Stimulated activated CD4-positive, alpha-beta T cell treated with anti-CD3 and anti-CD28 coated beads, Interleukin-1b, Interleukin-23, amount 100 ng/mL, for 1 hour (primary cell): ENCODE measurements at places on chromosomes 7 and 10.

GRCh38 chr10:26454891-26455290 lies 16.8 kb downstream of the APBB1IP start:
- DNase-seq, result no peak

DNA sequence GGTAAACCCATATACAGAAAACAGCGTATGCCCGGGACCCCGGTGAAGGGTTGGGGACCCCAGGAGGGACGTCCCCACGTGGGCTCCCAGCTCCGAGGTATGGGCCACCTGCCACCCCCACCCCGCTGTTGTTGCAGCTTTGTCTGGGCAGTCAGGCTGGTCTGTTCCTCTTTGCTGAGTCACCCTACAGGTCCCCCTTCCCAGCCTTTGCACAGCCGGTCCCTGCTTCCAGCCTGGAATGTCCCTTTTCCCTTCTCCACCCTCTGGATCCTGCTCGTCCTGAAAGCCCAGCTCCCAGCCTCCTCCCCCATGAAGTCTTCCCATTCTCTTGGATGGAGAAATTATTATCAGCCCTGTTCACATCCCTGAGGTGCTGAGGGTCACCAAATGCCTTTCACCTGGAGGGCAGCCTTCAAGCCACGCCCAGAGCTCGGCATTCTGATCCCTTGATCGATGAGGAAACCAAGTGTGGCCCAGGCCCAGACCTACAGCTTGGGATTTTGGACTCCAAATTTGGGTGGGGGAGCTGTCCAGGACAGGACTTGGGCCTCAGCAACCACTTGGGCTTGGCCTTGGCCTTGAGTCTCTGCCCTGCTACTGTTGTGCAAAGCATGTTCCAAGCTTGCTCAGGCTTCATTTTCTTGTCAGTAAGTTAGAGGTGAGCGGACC lies 2.6 kb downstream of the CLDN4 start:
- no peak for DNase-seq

DNA sequence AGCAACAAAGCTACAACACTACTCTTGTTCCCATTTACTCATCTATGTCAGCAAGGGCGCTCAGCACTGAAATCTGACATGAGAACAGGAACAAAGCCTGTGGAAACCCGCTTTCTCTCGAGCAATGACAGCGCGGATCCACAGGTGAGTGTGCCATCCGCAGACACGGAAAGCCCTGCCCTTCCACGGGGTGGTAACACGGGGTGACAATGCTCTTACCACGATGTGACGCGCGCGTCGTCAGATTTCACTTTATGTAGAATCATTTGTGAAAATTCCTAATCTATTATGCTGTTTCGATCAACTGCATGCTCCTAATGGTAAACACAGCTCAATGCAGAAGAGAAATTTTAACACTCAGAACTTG lies 34.4 kb downstream of the ZFAND2A start:
- no peak for DNase-seq

GRCh38 chr10:110429301-110429700 lies 68.4 kb upstream of the DUSP5 start:
- no peak for DNase-seq

DNA sequence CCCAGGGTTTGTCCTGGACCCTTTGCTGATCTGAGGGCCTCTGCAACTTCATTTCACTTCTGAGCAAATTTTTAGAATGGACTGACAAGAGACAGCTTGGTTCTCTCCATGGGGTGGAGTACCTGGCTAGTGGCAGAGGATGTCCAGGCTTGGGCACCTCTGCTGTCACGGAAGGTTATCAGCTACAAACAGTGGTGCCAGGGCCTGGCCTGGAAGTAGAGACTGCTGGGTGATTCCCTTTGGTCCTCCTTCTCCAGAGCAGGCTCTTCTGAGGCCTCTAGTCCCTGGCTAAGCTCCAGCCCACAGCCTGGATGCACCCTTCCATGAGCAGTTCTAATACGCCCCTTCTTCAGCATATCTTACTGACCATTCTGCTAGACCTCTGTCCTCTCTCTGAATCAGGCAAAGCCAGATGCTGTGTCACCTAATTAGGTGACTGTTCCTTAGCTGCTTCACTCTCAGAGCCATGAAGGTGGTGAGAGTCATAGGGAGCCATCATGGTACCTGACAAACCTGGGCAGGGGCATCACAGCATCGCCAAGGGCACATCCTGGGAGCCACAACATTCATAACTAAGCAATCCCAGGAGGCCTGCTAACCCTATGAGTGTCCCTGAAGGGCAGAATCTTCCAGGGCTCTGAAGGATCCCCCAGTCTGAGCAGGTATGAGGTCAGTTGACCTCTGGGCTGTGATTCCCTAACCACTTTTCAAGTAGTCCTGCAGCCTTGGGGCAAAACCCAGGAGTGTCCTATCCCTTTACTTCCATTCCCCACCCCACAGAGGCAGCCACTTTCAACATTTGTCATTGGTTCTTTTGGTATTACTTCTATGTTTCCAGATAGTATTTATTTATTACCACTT lies 4.0 kb downstream of the ARHGAP22 start:
- DNase-seq, result no peak

DNA sequence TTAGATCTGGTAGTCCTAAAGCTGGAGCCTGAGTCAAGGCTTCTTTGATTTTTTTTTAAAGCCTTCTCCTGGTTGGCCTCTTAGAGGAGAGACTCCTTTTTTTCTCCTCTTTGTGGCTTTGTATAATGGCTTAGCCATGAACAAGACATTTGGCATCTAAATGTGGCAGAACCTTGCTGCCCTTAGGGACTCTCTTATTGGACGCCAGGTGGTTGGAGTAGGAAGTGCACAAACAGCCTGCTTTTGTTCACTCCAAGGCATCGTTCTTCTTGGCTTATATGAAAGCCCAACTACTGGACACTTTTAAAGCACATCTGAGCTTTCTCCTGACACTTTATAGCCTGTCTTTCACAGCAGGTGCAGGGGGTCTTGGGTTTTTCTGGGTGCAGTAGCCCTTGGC lies 25.0 kb downstream of the ZPBP start:
- DNase-seq, result no peak

DNA sequence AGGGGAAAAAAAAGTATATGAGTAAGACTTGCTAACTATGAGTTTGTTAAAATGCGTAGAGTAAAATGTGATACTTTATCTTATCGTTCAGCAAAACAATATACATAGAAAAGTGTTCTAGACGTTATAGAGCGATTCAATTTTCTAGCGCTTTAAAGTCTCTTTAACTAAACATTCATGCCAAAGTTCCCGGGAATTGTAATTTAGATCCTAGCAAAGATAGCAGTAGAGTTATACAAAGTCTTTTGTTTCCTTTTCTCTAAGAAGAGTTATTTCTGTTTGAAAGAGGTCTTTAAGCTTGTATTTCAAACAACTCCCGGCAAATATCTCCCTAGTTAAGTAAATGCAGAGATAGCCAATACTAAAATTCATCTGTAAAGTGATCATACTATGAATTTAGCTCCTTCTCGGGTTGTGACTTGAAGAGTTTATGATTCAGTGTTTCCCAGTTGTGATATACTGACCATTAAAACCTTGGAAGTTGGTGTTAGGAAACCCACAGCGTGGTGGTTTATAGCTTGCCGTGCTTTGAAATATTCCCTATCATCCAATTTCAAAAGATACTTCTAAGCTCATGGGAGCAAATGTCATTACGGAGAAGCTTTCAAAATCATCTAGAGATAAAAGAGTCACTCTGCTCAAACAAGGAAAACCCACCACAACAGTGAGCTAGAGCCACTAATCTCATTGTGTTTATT lies 171.7 kb downstream of the CSTF2T start:
- no peak for DNase-seq

GRCh38 chr7:463817-464453 lies 55.7 kb downstream of the PDGFA start:
- no peak for DNase-seq

DNA sequence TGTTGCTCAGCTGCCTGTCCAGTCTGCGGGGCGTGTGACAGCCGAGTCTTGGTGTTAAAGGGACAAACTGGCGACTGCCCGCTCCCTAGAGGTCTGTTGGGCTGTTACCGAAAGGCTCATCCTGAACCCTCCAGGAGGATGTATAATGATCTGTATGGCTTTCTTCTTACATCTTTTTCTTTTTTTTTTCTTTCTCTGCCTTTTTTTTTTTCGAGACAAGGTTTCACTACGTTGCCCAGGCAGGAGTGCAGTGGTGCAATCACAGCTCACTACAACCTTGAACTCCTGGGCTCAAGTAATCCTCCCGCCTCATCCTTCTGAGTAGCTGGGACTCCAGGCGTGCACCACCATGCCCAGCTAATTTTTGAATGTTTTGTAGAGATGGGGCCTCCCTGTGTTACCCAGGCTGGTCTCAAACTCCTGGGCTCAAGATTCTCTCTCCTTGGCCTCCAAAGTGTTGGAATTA lies 857 bp downstream of the INTS15 start:
- DNase-seq, result no peak

DNA sequence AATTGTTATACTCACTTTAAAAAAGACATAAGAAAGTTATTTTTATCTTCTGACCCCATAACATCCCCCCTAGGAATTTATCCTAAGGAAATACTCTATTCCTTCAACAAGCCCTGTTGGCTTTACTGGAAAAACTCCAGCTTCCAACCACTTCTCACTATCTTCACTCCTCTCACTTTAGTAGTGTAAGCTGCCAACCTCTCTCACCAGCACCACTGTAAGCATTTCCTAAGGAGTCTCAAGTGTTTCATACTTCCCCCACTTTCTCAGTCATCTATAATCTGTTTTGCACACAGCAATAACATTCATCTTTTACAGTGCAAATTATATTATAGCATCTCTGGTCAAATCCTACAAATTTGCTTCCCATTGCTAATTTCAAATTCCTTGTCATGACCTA lies 45.8 kb downstream of the GPR85 start:
- DNase-seq, result no peak

- no peak for DNase-seq
These were observed 33.6 kb downstream of the ST7 start for GRCh38 chr7:116986611-116987565.

GRCh38 chr7:50502947-50503346 lies 52.8 kb upstream of the FIGNL1 start:
- no peak for DNase-seq

GRCh38 chr10:101525848-101526247 lies 62.2 kb downstream of the POLL start:
- no peak for DNase-seq

DNA sequence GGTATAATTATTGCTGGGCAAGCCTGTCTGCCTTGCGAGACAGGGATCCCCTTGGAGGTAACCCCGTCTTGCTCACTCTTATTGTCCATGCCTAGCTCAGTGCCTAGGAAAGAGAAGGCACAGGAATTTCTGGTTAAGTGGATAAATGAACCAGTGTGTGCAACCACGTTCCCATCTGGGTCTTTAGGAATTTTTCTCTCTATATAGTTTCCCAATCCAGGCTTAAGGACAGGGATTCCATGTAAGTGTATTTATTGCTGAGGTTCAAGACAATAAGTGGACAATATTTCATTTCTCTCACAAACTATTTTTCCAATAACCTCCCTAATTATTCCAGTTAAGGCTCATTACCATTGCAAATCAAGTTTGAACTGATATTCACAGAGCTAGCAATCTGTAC lies 8.9 kb upstream of the ADAM12 start:
- no peak for DNase-seq

- no peak for DNase-seq
These were observed 268.0 kb downstream of the DNAJB6 start for GRCh38 chr7:157604661-157605381.

GRCh38 chr7:175955-176354 lies 16.4 kb upstream of the FAM20C start:
- DNase-seq, result no peak

DNA sequence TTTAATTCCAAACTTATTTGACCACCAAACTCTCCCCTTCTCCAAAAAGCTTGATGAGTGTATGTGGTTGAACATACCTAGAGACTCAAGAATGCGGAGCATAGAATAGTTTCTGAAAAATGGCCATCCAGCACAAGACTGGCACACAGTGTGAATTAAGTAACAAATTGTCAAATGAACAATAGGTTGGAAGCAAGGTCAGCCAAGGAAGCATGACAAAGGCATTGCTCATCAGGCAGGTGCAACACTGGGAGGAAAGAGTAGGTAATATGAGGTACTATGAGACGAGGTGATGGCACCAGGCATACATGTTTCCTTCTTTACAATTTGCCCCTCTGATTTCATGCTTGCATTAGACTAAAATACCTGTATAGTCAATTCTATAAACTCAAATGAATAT lies 73.7 kb downstream of the DKK1 start:
- DNase-seq, result no peak

DNA sequence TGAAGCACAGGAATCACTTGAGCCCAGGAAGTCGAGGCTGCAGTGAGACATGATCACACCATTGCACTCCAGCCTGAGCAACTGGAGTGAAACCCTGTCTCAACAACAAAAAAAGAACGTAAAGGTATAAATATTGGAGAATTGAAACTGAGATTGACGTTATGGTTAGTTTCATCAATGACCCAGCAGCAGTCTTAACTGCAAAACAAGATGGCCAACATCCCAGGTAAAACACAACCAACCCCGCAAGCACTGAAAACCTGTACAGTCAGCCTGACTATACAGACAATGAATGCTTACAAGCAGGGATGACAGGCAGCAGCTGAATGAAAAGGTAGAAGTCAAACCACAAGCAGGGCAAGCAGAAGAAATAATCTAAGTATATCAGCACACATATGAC lies 34.7 kb downstream of the WAPL start:
- DNase-seq, result no peak

DNA sequence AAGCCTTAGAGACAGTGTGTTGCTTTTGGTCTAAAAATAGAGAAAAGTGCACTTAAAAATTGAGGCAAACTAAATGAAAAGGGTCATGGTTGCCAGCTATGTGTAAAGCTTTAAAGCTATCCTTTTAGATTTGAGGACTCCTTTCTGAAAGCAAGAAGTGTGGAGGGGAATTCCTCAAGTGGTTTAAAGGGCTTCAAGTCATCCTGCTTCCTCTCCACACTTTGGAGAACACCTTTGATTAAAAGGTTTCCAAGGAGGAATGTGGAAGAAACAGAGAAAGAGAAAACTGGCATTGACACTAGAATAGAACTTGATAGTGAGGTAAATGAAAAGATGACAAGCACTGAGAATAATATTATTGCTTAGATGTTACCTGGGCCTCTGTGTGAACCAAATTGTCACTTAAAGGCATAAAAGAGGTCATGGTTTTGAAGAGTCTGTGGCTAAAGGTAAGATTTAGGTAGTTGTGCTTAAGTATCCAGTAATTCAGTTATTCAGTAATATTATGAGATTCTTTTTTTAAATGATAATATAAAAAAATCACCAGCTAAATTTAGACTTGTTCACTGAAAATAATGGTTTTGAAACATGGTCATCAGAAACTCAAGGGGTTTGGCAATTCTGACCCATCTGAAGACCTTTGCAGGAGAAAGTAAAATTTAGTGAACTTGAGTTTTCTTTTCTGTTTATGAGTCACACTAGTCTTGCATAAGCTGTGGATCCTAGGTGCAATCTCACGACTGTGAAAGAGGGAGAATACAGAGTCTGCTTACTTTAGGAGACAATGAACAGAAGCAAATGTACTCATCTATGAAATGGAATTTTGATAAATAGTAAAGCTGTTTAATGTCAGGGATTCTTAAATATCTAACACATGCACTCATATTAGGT lies 466.0 kb downstream of the KIF20B start:
- no peak for DNase-seq

DNA sequence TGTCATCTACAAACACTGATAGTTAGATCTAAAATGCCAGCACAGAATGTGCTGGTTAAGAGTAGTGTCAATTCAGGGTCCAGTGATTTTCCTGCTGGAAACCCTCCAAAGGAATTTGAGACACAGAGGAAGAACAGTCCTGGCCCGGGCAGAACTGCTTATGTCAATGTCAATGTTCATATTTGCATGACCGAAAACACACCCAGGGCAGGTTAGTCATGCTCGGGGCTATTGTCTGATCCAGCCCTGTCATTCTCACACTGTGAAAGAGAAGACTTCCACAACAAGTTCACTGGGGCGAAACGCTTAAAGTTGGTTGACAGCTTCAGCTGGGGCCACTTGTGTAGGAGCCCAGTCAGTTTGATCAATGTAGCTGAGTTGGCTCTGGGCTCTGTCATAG lies 139.3 kb downstream of the C1GALT1 start:
- no peak for DNase-seq
